ENCODE measurements at places on chromosomes 7 and 10.

DNA sequence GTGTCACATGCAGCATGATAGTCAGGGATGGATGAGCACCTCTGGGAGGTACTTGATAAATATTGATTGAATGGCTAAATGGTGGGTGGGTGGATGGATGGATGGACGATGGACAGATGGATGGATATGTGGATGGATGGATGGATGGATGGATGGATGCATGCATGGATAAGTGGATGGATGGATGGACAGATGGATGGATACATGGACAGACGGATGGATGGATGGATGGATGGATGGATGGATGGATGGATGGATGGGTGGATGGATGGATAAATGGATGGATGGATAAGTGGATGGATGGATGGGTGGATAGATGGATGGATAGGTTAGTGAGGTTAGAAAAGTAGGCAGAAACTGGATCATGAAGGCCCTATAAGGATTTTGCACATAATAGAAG lies 37.4 kb downstream of the PTPRE start:
- no peak for DNase-seq

DNA sequence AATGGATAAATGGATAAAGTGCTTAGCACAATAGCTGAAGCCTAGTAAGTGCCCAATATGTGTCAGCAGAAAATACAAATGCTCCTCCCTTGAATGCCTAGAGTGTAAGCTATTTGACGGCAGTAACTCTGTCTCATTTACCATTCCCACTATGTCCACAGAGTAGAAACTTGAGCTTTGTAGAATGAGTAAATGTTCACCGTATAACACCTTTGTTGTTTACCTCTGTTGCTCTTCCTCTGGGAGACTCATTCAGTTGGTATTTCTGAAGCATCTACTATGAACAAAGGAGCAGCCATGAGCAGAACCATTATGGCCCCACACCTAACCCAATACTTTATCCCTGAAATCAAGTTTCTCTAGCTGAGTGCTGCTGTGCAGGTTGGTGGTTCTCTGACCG lies 8.4 kb upstream of the SLC16A12 start:
- DNase-seq: no peak

GRCh38 chr7:127411176-127411575 lies 18.7 kb upstream of the ZNF800 start:
- no peak for DNase-seq

- DNase-seq: no peak
Measured at GRCh38 chr10:88315755-88316154, 267.4 kb downstream of the RNLS start.

DNA sequence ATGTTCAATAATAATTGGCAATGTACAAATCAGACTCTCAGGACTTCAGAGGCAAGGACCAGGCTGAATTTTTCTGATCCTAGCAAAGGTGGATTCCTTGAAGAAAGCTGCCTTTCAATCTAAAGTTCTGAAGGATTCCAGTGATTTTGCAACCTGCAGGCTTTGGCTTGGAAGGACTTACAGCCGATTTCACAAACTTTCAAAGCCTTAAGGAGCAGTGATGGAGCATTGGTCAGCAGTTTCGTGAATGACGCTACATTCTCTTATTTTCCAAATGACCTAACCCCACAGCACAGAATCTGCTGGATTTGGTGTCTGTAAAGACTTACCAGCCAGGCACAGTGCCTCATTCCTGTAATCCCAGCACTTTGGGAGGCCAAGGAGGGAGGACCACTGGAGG lies 167.5 kb downstream of the ARHGAP12 start:
- DNase-seq: no peak

GRCh38 chr7:73904219-73905137 lies 43.5 kb downstream of the TMEM270 start:
- peak; percentile 14 for DNase-seq

GRCh38 chr10:90218846-90219245 lies 517.5 kb downstream of the KIF20B start:
- DNase-seq: no peak

GRCh38 chr7:14639329-14639728 lies 263.2 kb downstream of the DGKB start:
- no peak for DNase-seq

DNA sequence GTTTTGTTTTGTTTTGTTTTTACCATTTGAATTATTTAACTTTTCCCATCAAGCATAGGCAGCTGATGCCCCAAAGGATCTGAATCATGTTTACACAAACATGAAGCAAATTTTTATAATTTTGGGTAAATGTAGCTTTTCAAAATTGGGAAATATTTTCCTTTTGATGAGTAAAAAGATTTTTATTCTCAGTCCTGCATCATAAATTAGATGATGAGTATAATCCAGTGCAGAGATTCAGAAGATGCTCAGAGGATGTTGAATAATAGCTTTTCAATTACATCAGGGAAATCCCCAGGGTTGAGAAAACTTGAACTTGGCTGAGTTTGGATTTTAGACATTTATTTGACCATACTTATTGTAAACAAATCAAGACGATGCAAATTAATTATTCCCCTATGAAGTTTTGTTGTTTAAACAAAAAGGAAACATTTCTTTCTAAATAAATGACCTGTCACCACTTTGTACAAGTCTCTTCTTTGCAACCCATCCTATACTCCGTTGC lies 121.7 kb downstream of the FAM204A start:
- no peak for DNase-seq

DNA sequence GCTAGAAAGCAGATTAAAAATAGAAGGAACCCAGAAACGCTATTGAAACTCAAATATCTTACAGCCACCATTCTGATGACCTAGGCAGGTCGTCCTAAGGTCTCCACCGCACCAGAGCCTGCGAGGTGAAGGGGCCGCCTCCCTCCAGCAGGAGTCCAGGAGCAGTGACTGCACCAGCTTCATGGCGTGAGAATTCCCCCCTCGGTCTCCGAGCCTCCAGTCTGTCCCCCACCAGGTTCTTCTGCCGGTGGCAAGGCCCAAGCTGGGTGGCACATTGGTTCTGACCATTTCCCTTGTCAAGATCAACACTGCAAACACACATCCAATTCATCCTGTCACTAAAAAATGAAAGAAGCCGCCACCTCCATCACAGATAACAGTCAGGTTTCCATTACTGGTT lies 98.7 kb downstream of the DIP2C start:
- no peak for DNase-seq

DNA sequence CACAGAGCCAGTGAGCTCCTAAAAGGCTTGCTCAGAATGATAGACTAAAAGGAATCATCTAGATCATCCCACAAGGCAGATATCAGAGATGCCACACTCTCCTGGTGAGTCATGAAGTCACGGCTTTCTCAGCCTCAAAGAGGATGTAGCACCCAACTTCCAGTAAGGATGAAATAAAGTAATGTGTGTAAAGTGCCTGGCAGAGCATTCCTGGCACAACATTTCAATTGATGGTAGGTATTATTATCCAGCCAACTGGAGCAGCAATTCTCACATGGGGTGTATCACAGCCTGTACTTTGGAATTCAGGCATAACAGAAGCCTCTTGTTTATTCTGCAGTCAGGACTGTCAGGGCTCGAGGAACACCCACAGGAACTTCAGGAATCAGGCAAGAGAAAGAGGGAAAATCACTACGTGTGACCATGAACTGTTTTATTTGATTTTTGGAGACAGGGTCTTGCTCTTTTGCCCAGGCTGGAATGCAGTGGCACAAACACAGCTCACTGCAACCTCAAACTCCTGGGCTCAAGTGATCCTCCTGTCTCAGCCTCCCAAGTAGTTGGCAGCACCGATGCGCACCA lies 5.3 kb upstream of the NAT16 start:
- peak; percentile 19 for DNase-seq

GRCh38 chr10:71878327-71879034 lies 27.4 kb upstream of the PSAP start:
- no peak for DNase-seq

GRCh38 chr7:76049295-76049694 lies 1.4 kb downstream of the MDH2 start:
- DNase-seq: no peak

- peak; percentile 48 for DNase-seq
Measured at GRCh38 chr7:34451923-34452322, 206.1 kb upstream of the NPSR1 start.
